Activated gamma-delta T cell treated with Interleukin-2 at 50 U/mL for 16 hours (primary cell): ENCODE measurements at places on chromosomes 7 and 10.

- no peak for DNase-seq
Observed at GRCh38 chr7:32179567-32179966, 109.4 kb upstream of the PDE1C start.

DNA sequence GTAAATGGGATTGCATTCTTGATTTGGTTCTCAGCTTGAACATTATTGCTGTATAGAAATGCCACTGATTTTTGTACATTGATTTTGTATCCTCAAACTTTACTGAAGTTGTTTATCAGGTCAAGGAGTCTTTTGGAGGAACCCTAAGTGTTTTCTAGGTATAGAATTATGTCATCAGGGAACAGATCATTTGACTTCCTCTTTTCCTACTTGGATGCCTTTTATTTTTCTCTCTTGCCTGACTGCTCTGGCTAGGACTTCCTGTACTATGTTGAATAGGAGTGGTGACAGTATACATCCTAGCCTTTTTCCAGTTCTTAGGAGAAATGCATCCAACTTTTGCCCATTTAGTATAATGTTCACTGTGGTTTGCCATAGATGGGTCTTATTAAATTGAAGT lies 48.8 kb downstream of the ANXA8 start:
- no peak for DNase-seq

GRCh38 chr7:86989407-86989806 lies 70.0 kb downstream of the ELAPOR2 start:
- DNase-seq = no peak

DNA sequence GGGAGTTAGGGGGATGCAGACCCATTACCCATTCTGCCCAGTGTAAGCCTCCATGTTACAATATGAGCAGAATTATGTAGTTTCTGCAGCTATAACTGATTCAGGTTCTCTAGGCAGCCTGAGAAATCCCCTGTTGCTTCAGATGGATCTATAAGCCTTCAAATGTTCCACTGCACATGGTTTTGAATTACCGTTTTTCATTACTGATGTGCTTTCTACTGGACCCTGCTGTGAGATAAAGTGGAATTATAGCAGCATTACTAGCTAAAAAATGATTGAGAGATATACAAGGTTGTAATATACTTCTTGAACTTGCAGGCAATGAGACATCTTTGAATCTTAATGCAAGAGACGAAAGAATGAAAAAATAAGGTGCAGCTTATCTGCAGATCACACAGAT lies 38.4 kb upstream of the ANAPC16 start:
- no peak for DNase-seq

DNA sequence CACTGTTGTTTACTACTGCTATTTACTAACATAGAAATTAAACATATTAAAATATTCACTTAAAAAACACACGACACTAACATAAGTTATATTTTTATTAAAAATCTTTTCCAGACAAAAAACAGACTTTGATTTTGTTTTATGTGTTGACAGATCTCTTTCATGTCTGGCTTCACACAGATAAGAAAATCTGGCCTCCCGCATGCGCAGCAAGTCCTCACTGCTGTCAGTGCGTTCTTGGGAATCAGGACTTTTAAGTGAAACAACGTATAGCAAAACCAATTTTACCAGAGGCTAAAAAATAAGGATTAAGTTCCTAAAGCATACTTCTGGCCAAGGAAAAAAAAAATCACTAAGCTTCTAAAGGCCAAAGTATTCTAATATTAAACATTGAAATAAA lies 1.2 kb upstream of the IDI1 start:
- DNase-seq = no peak

DNA sequence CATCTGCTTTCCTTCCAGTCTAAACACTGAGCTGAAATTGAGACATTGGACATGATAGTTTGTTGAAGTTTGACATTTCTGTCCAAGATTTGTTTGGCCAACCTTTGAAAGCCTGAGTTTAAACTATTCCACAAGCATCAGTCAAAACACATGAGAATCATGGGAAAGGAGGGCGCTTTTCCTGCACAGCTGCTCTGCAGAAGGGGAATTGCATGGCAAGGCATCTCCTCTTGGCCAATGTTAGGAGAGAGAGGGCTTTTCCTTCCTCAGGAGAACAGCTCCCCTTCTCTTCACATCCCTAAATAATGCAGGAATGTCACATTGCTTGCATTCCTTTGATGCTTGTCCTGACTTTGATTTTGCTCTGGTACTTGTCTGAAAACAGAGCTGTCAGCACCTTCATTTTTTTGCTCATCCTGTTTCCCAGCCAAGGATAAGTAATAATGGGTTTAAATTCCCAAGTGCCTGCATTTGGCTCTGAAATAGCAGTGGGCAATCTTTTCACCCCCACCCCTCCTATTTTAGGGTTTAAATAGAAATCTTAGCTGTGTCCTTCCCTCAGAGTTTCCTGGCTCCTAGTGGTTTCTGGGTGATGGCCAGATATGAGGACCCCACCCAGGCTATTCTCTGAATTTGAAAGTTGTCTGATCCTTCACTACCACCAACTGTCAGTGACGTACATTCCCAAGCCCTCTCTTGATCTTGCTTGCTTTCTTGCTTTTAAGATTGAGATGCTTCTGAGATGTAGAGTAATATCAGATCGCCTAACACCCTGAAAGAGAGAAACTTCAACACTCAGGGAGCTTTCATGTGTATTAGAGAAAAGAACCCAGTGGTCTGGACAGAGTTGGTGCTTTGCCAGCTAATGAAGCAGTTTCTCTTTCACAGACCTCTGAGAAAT lies 75.2 kb upstream of the NPVF start:
- DNase-seq = no peak

- no peak for DNase-seq
Observed at GRCh38 chr7:158255156-158255555, 332.5 kb downstream of the PTPRN2 start.

DNA sequence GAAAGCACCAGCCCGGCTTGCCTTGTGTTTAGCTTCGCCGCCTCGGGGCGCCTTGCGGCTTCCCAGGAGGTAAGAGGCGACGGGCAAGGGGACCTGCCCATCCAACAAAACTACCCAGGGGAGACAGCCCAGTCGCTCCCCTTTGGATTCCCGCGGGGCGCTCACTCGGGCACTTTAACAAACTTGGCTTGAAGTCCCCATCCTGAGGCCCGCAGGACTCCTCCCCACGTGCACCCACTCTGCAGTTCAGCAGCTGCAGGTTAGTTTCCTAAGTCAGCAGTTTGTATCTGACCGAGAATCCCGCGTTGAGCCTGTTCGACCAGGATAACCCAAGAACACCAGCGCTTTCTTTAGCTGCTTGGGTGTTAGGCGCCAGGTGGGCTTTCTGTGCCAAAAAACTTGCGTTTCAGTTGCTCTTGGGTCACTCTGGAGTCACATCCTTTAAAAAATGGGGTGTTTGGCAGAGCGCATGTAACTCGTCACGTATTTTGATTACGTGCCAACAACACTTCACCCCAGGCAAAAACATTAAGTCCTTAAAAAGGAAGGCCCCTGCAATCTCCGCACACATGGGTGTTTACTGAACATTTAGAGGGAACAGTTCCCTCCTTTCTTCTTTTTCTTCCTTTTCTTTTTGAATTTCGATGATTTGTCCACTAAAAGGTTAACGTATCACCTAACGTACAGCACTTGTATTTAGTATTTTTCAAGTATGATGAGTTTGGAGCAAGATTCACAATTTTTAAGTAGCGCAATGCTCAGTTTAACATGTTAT lies 876 bp downstream of the DNAH11 start:
- DNase-seq = no peak

DNA sequence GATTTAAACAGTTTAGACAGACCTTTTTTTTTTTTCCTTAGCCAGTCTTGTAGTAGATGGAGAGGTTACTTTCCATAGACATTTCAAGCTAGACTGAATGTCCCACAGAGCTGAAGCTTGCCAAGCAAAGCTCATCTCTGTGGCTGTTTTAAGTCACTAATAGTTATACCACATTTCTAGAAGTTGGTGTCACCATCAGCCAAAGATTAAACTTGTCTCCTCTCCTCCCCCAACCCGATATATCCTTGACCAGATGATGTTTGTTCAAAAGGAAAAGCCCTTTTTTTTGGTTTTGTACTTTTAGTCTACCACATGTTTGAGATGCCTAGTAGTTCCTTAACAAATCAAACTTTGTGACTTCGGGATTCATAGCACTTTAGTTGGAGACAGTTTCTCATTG lies 66.1 kb downstream of the ADD3 start:
- no peak for DNase-seq

- DNase-seq = no peak
Observed at GRCh38 chr7:4115442-4115841, 566.7 kb upstream of the FOXK1 start.

GRCh38 chr10:35460852-35461460 lies 124.6 kb downstream of the CCNY start:
- no peak for DNase-seq

DNA sequence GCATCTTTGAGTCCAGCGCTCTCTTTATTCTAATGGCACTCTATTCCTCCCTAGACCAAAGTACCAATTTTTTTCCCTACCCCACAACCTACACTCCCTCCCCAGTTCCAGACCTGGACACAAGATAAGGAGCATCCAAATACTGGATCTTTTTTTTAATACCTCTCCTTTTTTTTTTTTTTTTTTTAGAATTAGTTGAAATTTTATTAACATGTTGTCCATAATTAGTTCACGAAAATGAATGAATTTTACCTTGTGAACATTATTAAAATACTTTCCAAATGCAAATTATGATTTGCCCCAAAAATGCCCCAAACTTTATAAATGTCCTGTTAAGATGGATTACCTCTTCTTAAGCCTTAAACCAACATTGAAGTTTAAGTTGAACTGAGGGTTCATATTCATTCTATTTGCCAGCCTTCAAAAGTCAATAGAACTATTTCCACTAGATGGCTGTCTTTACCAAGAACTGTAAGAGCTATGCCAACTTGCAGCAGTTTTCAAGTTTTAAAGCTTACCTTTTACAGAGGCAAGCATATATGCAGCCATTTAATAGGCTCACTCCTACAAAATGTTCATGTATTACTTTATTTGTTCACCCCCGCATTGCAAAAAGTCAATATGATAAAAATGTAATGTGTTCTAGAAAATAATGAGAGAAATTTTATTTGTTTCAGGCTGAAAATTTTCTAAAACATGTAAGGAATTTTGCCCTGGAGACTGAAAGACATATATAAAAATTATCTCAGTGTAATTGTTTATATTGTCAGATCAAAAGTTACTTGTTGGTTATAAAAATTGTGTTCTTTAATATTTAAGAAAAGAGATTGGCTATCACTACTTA lies 39.7 kb upstream of the TNKS2 start:
- no peak for DNase-seq

DNA sequence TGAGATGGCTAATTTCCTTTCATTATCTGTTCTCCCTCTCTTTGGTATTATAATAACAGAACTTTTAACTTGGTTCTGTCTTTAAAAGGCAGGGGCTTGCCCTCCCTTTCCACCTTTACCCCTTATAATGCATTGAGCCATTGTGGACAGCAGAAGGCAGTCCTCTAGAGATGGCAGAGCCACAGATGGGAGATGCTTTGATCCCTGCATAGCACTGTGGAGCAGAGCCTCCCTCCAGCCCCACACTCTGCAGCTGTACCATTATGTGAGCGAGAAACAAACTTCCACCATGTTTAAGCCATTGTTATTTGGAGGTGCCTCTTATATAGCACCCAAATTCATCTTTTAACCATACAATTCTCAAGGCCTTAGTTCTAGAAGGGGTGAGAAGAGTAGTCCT lies 78.4 kb downstream of the SEC23IP start:
- no peak for DNase-seq

- DNase-seq = no peak
Observed at GRCh38 chr7:158953912-158954311, 97.6 kb downstream of the DYNC2I1 start.

DNA sequence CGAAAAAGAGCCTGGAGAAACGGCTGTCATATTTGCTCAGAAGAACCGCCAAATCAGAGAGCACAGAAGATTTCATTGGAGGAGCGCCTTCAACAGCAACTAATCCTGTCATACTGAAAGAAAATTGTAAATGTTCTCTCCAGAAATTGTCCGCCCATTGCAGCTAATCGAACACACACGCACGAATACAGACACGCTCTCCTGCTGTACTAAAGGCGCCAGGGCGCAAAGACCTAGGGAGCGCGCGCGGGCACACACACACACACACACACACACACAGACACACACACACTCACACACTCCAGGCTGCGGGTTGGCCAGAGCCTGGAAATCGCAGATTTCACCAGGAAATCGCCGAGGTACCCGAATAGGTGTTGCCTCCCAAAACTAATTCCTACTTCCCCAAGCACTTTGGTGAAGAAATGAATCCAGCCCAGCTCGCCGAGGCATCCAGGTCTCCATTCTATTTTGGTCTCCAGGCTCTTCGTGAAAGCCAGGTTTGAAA lies at the start of gene CHRM2:
Gene CHRM2, plus strand, starts transcription at position 157 of the 505 bp plus-strand sequence. CDS start 146,214 bp downstream, outside the sequence.
- no peak for DNase-seq

DNA sequence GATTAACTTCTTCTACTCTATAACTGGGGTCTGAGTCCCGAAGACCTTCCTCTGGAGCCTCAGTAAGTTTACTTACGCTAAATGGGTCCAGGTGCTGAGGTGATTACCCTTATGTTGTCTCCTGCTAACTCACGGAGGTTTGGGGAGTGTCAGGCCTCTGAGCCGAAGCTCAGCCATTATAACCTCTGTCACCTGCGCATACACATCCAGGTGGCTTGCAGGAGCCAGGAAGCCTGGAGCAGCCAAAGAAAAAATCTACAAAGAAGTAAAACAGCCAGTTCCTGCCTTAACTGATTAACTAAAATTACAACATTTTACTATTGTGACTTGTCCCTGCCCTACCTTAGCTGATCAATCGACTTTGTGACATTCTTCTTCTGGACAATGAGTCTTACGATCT lies 350.7 kb downstream of the GLRX3 start:
- no peak for DNase-seq

DNA sequence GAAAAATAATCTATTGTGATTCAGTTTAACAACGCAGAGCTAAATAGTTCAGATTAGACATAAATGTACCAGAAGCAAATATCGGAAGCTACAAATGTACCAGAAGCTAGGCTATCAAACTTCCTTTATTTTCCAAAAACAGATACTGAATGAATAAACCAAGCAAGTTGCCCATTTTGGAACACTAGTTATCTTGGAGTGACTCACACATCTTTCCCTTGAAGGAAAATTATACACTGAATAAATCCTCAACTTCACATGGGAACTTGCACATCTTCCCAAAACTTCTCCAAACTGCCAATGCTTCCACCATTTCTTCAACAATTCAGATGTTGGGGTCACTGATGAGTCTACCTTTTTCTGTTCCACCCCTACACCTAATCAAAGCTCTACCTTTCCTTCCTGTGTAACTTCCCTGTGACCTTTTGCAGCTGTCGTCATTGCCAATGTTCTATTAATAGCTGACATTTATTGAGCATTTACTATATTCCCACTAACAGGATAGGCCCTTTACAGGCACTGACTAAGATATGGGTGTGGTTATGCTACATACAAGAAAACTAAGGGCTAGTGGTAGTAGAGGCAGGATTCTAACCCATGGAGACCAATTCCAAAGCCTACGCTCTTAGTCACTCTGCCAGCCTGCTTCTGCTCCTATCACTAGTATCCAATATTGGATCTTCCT lies 22.7 kb downstream of the RELN start:
- DNase-seq = no peak

DNA sequence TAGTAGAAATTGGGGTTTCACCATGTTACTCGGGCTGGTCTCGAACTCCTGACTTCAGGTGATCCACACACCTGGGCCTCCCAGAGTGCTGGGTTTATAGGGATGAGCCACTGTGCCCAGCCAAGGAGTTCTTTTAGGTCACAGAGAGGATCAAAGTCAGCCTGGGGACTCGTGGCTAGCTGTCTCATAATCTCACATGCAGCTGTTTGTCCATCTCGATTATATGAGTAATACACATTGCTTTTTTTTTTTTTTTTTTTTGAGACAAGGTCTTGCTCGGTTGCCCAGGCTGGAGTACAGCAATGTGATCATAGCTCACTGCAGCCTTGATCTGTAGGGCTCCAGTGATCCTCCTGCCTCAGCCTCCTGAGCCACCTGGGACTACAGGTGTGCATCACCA lies 2.2 kb downstream of the IFT22 start:
- DNase-seq = no peak
